ENCODE measurements at places on chromosomes 11 and 22.

DNA sequence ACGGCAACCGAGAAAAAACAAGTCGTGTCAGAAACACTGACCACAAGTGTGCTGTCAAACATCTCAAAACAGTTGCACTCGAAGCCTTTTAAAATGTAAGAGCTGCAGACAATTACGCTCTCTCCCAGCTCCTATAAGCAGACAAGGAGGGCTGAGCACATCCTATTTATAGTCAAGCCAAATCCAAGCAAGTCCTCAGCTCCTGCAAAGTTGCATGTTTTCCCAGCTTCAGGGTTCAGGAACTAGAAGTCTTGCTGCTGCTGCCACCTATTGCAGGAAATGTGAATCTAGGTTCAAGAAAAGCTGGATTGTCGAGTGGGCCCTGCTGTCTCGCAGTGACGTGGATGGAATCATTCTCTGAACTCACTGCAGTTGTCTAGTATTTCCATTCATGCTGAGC, 15.5 kb downstream of the EFCAB6 start:
- DNase-seq = no peak

DNA sequence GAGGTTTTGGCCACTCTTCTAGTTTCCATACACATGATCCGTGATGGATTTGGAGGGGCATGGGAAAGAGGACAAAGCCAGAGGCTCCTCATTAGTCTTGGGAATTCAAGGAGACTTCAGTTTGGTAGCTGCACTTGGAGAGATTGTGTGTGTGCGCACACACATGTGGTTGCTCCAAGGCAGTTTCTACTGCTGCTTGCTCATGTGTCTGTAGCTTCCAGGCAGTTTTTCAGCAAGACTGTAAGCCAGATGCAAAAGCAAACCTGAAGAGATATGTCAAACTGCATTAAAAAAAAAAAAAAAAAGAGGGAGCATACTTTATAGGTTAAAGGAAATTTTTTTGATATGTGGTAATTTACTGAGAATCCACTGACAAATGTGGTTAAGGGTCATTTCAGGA, 95.7 kb downstream of the OSBP2 start:
- DNase-seq = no peak

- no peak for DNase-seq
Measured at GRCh38 chr11:80798174-80798573, 1357.3 kb upstream of the TENM4 start.

DNA sequence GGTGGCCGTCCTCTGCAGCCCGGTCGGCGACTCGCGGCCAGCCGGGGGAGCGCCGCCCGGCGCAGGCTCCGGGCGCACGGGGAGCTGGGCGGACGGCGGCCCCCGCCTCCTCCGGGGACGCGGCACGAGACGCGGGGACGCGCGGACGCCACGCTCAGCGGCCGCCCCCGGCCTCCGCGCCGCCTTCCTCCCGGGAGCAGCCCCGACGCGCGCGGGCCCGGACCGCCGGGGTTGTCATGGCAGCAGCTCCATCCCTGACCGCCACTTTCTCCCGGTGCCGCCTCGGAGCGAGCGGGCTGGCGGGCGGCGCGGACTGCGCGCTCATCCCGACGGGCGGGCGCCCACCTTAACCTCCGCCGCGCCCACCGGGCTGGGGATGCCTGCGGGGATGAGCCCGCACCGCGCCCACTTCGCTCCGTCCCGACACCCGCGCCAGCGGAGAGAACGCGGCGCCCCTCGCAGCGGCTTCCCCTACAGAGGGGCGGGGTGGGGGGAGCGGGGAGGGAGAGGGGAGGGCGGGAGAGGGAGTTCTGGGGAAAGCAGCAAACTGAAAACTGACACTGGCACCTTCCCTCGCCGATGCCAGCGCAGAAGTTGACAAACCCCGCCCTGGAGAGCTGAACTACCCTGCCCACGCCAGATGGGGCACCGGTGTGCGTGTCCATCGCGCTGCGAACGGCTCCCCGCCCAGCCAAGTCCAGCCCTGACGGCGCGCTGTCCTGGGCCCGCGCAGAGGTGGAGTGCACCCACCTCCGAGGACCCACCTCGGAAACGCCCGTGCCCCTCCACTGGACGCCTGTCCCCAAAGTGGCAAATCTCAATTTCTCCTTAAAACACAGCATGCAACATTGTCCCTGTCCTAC, 588.4 kb downstream of the OPCML start:
- no peak for DNase-seq

GRCh38 chr11:46917762-46918082, 628 bp downstream of the LRP4 start:
- no peak for DNase-seq

DNA sequence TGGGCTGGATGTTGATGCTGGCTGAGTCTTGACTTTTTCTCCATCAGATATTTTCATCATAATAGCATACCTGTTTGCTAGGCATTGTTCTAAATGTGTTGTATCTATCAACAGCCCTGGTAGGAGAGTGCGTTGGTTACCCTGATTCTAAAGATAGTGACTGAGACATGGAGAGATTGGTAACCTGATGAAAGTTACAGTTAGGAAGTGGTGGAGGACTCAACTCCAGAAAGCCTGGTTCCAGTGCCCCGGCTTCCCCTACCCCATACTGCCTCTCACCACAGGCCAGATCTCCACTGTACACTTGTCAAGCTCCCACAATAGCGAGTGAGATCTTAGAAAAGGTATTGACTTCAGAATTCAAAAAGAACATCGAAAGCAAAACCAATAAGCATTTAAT, 22.8 kb upstream of the RELT start:
- DNase-seq = no peak

DNA sequence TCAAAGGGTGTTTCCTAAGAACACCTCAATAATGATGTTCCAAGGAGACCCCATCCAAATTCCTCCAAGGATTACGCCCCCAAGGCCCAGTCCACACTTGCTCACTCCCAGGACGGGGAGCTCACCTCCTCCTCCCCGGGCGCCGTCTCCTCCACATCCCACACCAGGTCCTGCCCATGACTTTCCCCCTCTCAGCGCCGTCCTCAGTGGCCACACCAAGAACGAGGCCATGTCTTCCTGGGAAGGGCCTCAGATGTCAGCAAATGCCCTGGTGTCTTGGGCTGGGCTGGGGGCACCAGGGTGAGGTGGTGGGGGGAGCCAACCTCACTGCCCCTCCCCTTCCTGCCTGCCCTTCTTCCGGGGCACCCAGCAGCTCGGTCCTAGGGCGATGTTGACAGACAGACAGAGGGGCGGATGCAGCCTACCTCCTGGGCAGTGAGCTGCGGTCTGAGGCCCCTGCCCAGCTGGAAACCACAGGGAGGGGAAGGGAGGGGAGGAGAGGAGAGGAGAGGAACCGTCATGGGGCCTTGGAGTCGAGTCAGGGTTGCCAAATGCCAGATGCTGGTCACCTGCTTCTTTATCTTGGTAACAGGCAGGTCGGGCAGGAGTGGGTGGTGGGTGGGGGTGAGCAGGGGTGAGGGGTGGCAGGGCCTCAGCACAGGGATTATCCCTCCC, at the start of the genes C11orf21 and TSPAN32:
TSS of gene C11orf21 (minus strand) at position 288 of the 675 bp plus-strand sequence. CDS start at position 178, 110 bp downstream.
TSS of gene TSPAN32 (plus strand) at position 383 of the 675 bp plus-strand sequence. CDS start at position 520, 137 bp downstream.
- DNase-seq = peak; percentile 79

GRCh38 chr11:22157531-22157930, 35.4 kb upstream of the ANO5 start:
- DNase-seq = no peak
